ENCODE measurements at places on chromosomes 5 and 9.

DNA sequence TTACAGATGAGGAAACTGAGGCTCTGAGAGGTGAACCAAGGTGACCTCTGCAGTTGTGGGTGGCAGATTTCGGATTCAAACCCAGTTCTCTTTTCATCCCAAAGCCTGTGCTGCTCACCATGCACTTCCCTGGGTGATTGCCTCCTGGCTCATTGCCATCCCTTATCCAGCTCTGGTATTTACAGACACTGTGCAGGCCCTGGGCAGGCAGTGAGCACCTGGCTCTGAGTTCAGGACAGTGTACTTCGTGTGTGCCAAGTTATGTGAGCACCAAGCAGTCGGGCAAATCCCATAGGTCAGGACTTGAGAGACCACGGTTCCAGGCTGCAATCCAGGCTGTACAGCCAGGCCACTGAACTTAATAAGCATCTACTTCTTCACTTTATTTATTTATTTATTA, 1.4 kb downstream of the LRSAM1 start:
- DNase-seq, result no peak

DNA sequence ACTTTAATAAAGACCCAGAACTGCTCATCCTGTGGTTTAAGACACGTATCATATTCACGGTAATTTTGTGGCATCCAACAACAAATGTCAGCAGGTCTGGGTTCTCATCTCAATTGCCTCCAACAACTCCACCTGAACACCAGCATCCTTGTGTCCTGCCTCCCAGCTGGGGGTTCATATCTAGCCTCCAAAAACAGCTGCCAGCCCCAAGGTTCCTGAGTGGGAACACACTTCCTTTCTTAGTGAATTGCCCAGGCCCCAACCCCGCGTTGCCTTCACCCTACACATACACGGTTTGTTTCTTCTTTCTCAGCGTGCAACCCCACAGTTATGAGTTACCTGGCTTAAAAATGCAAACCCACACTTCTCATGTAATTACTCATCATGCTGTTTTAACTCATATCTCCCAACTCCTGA, 77.9 kb downstream of the SEMA4D start:
- no peak for DNase-seq

DNA sequence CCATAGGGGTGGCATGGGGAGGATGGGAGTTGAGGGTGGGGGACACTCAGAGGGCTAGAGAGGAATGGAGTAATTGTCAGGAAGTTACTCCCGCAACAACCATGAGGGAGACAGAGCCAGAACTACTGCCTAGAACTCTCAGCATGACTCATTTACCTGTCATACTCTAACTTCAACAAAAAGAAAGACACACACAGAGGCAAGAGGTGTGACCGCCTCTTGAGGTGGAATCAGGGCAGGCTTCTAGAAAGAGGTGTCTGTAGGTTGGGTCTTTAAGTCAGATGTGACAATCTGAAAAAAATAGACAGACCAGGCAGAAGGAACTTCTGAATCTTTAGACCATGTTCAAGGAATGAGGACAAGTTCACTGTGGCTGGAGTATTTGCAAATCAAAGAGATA, 73.4 kb downstream of the GABBR2 start:
- DNase-seq, result no peak

DNA sequence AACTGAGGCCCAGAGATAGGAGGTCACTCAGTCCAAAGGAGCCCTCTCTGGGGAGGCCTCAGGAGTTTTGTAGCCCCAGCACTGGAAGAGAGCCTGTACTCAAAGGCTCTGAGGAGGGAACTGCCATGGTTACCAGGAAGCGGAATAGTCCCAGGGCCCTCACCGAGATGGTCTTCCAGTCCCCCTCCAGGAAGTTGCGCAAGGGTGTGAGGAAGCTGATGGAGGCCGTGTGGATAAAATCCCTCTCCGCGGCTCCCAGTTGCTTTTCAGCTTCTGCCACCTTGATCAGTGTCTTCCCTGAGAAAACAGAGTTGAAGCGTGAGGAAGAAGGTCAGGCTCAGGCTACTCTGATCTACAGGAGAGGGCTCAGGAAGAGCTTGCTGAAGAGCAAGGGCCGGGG, 13.5 kb downstream of the SH3GLB2 start:
- DNase-seq, result no peak

- no peak for DNase-seq
Observed at GRCh38 chr5:117748336-117748735, 1173.7 kb upstream of the SEMA6A start.

GRCh38 chr9:121813519-121814210, 162.2 kb downstream of the DAB2IP start:
- no peak for DNase-seq

GRCh38 chr9:116757030-116757429, 69.9 kb downstream of the TRIM32 start:
- DNase-seq, result no peak

DNA sequence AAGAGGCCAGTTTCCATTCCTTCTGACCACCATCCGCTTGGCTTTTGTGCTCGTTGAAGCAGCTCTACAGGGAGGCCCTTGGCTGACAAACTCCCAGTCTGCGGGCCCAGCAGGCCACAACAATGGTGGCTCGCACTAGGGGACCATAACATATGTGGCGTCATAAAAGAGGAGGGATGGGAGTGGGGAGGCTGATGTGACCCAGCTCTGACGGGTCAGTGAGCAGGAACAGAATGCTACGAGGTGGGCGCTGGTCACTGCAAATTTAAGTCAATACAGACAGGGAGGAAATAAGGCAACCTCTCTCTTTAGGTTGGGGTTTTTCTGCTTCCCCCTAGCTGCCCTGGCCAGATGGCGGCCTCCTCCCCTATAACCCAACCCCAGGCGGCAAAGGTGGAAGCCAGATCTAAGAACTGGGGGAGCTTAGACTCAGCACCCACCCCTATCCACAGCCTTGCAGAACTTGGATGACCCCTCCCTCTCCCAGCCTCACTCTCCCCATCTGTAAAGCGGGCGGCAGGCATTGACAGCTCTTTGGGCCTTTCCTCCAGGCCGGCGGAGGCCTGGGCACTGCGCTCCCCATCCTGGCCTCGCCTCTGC, 778 bp downstream of the FRRS1L start:
- no peak for DNase-seq

GRCh38 chr9:129146441-129146941, 31.6 kb downstream of the IER5L start:
- no peak for DNase-seq

DNA sequence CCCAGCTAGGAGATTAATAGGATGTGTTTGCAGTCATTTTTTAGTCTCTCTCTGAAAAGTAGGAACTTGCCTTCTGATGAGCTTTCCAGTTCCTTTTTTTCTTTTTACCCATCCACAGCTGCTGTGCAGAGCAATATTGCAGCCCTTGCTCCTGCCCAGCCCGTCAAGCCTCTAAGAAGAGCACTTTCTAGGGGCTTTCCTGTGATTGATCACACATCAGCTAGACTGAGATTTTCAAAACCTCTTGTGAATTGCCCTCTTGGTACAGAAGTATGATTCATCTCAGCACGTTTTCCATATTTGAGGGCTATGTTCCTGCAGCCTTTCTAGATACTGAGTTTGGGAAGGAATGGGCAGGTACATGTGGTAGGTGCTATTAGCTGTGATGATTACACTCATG, 93.9 kb downstream of the GALNT10 start:
- DNase-seq, result no peak

DNA sequence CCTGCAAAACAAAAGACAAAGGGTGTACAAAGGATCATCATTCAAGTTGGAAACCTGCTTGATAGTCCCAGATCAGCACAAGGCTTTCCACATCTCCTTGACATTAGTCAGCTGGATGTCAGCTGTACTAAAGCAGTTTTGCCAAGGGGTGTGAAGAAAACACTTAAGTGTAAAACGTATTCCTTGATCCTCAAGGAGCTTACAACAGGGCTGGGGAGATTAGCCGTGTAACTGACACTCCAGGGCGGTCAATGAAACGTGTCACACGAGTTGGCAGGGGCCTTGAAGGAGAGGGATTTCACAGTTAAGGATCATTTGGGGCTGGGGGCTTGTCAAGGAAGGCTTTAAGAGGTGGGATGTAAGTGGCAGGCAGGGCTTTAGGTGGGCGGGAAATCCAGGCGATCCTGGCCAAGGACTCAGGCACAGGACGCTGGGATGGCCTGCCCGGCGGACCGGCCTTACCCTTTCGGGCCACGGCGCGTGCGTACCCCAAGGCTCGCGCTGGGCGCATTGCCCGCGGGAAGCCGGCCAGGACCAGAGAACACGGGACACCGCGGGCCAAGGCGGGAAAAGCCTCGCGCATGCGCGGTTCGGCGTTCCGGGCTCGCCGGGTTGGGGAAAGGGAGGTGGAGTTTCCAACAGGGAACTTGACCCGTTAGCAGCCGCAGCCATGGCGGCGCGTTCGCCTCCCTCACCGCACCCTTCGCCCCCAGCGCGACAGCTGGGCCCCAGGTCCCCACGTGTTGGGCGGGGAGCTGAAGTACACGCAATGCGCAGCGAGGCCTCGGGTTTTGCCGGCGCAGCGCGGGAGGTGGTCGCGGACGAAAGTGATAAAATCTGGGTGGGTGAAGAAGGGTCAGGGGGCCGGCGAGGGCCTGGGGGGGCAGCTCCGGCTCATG, at the start of gene CNTLN:
Gene CNTLN, plus strand, starts transcription at position 645 of the 899 bp plus-strand sequence. Its CDS starts 26 bp downstream, at position 671.
- DNase-seq, result peak; percentile 34

DNA sequence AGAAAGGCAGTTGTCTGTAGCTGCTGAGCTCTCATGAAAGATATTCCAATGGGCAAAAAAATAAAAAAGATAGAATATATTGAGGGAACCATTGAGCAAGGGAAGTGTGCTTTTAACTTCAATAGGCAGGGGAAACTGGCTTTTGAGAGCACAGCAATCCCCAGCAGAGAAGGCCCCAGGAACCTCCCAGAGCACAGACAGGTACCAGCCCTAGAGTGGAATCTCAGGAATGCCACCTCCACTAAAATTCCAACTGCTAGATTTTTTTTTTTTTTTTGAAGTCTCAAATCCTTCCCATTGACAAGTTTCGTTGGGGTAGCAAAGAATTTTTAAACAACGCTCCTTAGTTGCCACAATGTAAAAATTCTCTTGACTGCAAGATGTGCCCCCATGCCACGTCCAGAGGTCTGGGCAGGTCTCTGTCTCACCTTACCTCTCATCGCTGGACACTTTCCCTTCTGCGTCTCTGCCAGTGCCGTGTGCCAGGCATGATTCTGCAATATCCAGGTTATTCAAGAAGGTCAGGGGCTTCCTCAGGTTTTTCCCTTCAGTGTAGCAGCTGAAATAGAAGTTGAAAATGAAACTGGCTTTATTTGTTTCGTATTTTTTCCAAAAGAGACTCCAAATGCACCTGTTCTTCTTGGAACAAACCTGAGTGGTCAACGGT, 64.2 kb upstream of the IRX1 start:
- DNase-seq, result no peak

GRCh38 chr5:32030222-32030621, 143.9 kb downstream of the GOLPH3 start:
- DNase-seq, result no peak

DNA sequence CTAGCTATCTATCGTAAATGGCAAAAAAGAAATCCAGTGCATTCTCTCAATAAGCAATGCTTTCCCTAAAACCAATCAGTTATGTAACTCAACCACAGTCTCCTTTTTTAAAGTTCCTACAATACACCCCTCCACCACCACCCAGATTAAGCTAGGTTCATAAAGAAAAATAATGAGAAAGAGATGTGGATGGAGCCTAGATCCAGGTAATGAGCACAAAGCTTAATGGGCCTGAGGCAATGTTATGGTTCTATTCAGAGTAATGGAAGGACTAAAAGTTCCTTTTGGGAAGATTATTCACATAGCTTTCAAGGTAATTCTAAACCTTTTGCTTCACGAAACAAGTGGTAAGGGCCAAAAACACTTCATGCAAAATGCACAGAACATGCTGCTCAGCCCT, 113.5 kb downstream of the MPDZ start:
- DNase-seq, result no peak

- DNase-seq, result no peak
Observed at GRCh38 chr9:87564791-87565241, 67.1 kb downstream of the DAPK1 start.

DNA sequence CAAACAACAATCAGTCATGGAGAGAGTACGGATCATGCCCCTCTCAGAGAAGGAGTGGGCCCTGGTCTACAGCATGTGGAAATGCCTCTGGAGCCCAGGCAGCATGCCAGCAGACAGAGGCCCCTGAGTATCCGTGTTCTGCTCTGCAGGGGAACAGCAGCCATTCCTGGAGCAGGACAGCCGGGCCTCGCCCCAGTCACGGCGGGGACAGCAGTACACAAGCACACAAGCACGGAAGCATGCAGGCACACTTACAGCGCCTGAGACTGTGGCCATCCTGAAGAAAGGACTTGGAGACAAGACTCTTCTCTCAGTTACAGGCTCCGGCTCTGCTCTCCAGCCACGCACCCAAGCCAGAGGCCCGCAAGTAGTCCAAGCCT, 102.6 kb upstream of the ALDH1B1 start:
- no peak for DNase-seq

GRCh38 chr5:136030252-136030651, 1.5 kb downstream of the TGFBI start:
- no peak for DNase-seq

- no peak for DNase-seq
Observed at GRCh38 chr9:88604836-88605511, 70.0 kb downstream of the NXNL2 start.

GRCh38 chr9:129140397-129141065, 29.3 kb downstream of the PTPA start:
- no peak for DNase-seq

DNA sequence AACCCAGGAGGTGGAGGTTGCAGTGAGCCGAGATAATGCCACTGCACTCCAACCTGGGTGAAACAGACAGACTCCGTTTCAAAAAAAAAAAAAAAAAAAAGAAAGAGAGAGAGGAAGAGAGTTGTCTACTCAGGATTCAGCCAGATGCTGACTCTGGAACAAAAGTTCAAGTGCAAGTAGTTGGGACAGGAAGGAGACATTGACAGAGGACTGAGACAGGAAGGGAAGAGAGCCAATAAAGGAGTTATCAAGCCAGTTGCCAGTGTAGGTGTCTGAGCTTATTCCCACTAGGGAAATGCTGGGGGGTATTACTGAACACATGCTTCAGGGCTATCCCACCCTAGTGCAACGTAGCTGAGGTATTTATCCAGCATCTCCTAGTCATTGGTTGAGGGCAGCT, 147.7 kb upstream of the SLC1A3 start:
- DNase-seq, result no peak

- DNase-seq, result no peak
Observed at GRCh38 chr9:97668485-97668884, 28.7 kb downstream of the XPA start.

DNA sequence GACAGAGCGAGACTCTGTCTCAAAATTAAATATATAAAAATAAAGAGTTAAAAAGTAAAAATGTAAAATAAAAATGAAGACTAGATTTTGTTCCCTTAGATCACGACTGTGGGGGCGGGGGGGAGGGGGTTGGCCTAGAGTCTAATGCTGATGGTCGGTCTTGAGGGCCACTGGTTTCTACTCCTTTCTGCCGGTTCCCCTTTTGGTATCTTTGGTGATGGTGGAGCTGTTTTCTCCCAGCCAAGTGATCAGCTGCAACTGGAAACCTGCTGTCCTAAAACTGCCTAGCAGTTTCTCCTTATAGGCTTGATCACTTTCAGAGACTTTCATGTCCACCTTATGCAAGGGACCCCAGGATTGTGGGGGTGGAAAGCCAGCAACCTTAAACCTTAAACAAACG, 1.1 kb downstream of the SRD5A1 start:
- DNase-seq, result no peak

- DNase-seq, result no peak
Observed at GRCh38 chr5:32711681-32712480, 760 bp downstream of the NPR3 start.

Measured in NCI-H187 treated with DMSO at 0.1 percent for 48 hours (cell line).